GM12878 (cell line): ENCODE measurements at places on chromosomes 13 and 19.
A peak's percentile ranks its signal among the peaks of the same experiment; 100 is the strongest.

- DNase-seq, result no peak
Observed at GRCh38 chr13:49932868-49933267, 3.3 kb downstream of the SPRYD7 start.

GRCh38 chr13:44014501-44014900 is 134.8 kb downstream of the LACC1 start:
- no peak for DNase-seq

- DNase-seq, result no peak
Observed at GRCh38 chr13:98489446-98490194, 87.3 kb downstream of the STK24 start.

DNA sequence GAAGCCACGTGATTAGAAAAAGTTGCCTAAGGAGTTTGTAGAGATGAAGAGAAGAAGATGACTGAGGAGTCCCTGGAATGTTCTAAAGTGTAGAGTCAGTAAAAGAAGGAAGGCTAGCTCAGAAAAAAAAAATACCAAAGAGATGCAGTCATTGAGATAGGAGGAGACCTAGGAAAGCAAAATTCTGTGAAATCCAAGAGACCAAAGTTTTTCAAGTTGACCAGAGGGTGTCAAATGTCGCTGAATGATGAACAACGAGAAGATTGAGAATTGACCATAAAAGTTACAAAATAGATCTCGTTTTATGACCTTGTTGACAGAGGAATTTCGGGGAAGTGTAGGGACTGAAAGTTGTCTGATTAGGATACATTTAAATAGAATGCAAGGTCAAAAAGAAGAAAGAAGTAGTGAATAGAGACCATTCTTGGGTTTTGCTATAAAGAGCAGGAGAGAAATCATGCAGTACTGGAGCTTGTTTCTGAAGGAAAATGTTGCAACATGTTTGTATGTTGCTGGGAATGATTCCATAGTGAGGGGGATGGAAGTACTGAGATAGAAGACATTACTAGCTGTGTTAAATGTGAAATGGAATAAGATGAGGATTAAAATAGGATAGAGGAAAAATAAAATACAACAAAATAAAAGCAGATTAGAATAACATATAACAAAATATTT is 30.2 kb upstream of the HTR2A start:
- no peak for DNase-seq

- no peak for DNase-seq
Observed at GRCh38 chr13:75907044-75907443, 270.9 kb downstream of the LMO7 start.

- no peak for DNase-seq
Observed at GRCh38 chr13:110063490-110064421, 243.2 kb downstream of the COL4A1 start.

DNA sequence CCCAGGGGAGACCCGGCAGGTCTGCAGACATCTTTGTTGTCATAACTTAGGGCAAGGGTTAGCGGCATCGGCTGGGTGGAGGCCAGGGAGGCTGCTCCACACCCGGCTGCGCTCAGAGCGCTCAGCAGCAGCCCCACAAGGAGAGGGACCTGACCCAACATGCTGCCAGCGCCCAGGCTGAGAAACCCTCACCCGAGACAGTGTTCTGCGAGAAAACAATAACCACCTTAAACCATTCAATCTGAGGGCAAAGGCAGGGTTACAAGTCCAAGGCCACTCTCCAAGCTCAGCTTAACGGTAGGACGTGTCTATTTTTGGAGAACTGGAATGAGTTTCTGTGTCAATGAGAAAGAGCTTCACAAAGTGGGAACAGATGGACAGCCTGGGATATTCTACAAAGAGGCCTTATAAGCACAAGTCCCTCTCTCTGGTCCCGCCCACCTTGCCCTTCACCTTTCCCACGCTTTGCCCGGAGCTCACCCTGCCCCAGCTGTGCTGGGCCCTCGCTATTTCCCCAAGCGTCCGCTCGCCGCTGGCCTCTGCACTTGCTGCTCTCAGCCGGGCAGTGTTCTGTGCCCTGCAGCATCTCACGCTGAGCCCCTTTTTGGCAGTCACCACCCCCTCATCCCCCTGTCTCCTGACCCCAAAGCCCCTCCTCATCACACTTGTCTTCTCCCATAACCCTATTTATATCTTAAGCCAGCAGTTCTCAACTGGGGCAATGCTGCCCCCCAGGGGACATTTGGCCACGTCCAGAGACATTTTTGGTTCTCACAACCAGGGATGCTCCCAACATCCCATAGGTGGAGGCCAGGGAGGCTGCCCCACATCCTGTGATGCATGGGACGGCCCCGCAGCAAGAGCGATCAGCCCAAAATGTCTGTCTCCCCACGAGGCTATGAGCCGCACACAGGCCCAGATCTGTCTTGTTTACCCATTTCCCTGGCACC is 17.6 kb downstream of the PPP1R12C start:
- DNase-seq, result no peak

- no peak for DNase-seq
Observed at GRCh38 chr13:20711301-20712044, 8.0 kb downstream of the IL17D start.

DNA sequence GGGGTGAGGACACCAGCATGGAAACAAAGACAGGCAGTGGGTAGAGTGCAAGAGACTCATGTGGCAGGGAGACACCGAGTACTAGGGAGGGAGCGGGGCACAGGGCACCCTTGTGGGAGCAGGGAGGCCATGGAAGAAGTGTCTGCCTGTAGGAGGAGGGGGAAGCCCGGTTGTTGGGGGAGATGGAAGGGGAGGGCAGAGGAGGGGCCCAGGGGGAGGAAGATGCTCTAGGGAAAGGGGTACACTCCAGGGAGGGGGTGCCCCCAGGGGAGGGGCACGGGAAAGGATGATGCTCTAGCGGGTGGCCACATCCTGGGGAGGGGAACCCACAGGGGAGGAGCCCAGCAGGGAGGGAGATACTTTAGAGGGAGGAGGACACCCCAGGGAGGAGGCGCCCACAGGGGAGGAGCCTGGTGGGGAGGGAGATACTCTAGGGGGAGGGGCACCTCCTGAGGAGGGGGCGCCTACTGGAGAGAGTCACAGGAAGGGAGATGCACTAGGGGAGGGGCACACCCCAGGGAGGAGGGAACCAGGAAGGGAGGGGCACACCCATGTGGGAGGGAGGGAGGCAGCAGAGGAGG is 24.9 kb downstream of the CPAMD8 start:
- DNase-seq, result no peak

- no peak for DNase-seq
Observed at GRCh38 chr13:20654156-20654555, 49.3 kb upstream of the IL17D start.

GRCh38 chr13:48370815-48371214 is 42.1 kb downstream of the LPAR6 start:
- no peak for DNase-seq

- no peak for DNase-seq
Observed at GRCh38 chr13:28610996-28611395, 47.9 kb upstream of the POMP start.

DNA sequence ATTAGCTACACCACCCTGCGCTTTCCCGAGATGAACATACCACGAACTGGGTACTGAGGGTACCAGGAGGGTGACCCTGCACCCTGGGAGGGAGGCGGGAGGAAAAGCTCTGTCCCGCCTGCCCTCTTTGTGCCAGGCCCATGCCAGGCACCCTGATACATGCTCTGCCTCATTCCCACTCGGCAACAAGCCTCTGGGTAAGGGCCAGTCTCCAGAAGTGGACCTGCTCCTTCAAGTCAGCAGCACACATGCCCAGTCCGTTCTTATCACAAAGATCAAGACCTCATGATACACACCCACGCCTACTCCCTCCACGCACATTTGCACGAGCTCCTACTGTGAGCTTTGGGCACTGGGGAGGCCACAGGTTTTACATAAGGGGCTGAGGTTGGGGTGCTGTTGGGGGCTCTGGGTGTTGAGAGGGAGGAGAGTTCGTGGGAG is 2.0 kb upstream of the FFAR1 start:
- no peak for DNase-seq

DNA sequence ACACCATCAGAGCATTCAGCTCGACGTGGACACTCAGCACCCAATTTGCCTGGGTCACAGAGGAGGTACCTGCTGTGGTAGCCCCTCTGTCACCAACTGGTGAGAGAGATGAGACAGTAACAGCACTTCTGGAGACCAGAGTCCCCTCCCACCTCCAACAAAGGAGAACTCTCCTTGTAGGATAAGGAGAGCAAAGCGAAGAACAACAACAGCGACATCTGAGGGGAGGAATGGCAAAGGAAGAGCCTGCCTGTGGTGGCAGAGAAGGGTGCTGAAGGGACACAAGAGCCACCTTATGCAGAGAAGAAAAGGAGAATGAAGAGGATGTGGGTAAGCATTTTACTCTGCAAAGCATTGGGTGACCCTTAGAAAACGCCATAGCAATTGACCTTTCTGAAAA is 167.8 kb downstream of the ABCC4 start:
- DNase-seq, result no peak

DNA sequence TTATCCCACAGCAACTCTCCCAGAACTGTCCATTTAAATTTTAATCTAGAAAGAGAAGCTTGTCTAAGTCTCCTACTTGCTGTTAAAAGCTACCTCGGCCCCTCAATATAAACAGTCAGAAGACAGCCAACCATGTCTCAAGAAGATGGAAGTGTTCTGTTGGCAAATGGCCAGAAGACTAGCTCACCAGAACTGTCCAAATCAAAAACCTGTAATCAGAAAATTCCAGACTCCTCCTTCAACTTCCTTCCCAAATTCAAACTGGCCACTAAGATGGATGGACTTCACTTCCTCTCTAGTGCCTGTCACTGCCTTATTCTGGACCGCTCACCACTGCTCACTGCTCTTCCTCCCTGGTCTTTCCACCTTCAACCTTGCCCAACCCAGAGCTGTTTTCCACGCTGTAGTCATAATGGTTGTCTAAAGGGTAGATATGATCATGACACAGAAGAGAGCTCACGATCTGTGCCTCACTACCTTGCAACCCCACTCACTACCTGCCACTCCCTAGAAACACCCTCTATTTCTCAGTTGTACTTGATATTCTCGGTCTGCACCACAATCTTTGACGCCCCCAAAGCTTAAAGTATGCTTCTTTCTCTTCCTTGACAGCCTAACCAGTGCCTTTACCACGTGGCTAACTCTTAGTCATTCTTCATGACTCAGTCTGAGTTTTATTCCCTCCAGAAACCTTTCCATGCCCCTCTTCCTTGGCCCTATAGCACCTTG is 9.2 kb downstream of the FGF14 start:
- no peak for DNase-seq

DNA sequence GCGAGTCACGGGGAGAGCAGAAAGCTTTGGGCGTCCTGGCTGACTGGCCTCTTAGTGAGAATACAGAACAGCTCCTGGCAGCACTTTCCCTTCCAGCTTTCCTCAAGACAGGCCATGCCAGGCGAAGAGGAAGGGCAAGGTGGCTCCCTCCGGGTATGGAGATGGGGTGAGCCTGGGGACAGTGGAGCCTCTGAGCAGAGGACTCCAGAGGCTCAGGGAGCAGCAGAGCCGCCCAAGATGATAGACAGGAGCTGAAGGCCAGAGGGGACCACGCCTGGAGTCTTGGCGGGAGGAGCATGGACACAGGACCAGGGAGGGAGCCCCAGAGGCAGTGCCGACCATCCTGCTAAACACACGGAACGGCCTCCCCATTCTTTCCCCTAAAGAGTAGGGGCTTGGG is 229.1 kb downstream of the TM9SF2 start:
- DNase-seq, result no peak

DNA sequence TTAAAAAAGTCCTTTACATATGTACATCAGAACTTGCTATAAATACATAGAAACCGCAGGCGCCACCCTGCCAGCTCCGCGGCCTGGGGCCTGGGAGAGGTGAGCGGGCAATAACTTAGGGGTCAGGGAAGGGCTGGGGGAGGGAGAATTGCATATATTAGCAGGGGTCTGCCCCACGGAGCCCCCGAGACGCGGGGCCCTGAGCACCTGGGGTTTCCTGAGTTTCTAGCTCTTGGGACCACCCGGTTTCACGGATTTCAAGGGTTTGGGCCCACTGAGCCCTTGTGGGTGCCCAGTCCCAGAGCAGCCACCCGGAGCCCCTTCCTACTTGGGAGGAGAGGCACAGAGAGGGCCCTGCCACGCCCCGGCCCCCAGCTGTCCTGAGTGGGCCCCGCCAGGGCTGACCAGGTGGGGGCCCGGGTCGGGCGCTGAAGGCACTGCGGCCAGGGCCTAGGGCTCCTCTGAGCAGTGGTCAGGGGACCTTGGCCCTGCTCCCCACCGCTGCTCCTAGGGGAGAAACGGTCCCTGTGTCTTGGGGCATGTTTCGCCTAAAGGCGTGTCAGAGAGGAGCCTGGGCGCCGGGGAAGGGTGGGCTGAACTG is 4.0 kb downstream of the GPX4 start:
- no peak for DNase-seq

DNA sequence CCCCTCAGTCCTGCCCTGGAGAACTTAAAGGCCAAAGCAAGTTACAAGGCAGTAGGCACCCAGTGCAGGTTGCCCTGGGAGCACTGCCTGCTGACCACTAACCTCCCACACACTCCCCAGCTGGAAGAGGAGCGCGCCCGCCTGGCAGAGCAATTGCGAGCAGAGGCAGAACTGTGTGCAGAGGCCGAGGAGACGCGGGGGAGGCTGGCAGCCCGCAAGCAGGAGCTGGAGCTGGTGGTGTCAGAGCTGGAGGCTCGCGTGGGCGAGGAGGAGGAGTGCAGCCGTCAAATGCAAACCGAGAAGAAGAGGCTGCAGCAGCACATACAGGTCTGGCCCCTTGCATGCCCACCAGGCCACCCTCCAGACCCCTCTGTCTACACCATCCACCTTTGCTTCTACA is 61.1 kb downstream of the KCNC3 start:
- DNase-seq, result no peak

GRCh38 chr13:105139380-105140285 is 1395.8 kb downstream of the EFNB2 start:
- peak; percentile 87 for DNase-seq

DNA sequence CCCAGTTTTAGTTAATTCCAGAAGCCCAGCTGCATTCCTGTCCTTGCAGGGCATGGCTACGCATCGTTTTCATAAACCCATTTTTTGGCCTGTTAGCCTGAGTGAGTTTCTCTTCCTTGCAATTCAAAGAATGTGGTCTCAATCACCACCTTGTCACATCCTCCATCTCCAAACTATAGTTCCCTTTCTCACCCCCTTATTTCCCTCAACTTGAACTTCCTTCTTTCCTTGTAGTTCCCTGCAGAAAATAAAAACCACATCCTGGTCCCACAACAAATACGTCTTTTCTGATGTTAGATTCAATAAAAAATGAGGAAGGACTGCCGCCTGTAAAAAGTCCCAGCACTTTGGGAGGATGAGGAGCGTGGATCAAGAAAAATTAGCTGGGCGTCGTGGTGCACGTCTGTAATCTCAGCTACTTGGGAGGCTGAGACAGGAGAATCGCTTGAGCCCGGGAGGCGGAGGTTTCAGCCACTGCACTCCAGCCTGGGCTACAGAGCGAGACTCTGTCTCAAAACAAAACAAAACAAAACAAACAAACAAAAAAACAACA is 13.2 kb downstream of the ADGRE3 start:
- no peak for DNase-seq

DNA sequence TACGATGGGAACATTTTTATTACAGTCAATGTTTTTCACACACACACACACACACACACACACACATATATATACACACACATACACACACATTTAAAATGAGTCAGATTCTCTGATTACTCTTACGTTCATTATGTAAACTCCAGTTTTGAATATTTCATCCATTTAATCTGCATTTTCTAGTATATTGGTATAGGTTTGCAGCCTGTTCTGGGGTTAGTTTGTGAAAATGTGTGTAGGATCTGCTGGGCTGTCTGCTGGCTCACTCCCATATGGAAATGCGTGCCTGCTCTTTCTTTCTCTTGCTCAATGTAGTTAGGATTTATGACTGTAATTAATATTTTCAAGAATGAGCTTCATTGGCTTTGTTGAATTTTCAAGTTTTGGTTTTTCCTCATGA is 7.1 kb downstream of the LILRB2 start:
- DNase-seq, result no peak
